Ureter (tissue), 1 donor: ENCODE measurements at places on chromosomes 13 and 19. TPM values are rescaled to one million over a fixed set of nuclear protein-coding genes. Genes with fewer than 3 reads are reported as not detected.
A peak's percentile ranks its signal among the peaks of the same experiment; 100 is the strongest.

Gene CCDC70
- not detected for total RNA-seq

Gene IRGC
- total RNA-seq: not detected

Gene DLL3
- not detected for total RNA-seq

Gene CYP4F8
- total RNA-seq: 21.6 TPM

Gene ZNF30
- total RNA-seq: 4.6 TPM

Gene XPO4
- 25.6 TPM for total RNA-seq

Gene FARP1
- 186 TPM for total RNA-seq

Gene NOP53
- total RNA-seq: 450 TPM

Gene PSG1
- total RNA-seq: not detected

Gene LILRA1
- 0.34 TPM for total RNA-seq

Gene THSD1
- total RNA-seq: 6.0 TPM

Gene WDR87
- total RNA-seq: not detected

Gene SIGLEC12
- 0.34 TPM for total RNA-seq

Gene CAMSAP3
- total RNA-seq: 29.3 TPM

Gene CYP2S1
- total RNA-seq: 13.2 TPM

DNA sequence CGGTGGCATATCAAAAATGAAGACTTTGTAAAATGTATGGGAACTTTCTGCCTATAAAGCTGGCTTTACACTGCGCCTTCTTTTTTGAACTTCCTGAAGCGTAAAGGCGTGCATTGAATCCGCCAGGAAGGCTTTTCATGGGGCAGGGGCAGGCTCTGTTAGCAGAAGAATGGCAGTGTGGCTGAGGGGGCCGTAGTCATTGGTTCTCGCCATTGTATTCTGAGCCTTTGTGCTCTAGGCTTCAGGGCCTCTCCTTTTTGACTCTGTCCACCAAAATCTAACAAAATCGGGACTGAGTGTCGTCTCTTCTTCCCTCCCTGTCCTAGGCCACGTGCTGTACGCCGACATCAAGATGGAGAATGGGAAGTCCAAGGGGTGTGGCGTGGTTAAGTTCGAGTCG, 14.1 kb downstream of the PRAM1 start:
- DNase-seq: no peak

DNA sequence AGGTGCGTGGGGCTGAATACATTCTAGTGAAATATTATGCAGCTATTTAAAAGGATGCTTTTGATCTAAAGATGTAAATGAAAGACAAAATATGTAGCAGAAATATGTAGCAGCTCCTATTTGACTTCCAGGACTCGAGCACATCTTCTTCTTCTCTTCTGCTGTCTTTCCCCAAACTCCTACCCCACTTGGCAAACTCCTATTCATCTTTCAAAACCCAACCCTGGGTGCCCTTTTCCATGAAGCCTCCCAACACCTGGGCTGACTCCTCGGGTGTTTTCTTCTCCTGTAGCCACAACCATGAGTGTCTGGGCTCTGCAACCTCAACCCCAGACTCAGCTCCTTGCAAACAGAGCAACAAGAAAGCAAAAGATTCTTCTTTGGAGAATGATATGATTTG, 11.1 kb downstream of the ACER1 start:
- no peak for DNase-seq

DNA sequence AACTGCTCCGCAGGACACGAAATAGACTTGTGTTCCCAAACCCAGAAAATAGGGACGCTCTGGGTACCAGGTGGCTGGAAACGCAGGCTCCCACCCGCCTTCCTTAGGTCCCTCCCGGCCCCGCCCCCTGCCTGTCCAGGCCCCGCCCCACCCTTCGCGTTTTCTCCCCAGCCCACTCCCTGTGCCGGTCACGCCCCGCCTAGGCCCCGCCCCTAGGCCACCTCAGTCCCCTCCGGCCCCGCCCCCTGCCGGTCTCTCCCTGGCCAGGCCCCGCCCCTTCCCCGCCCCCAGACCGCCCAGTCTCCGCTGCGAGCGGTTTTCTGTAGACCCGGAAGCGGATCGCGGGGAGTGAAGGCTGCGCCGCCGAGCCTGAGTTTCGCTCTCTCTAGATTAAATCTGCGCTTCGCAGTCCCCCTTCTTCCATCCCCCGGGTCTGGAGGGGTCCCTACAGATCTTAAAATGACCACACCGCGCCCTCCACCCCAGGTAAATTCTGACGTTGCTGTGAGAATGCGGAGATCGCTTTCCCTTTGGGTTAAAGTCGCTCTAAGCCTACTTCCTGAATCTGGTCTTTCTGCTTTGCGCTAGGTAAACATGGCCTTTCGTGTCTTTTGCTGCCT, 3.7 kb upstream of the ZNF665 start:
- peak; percentile 98 for DNase-seq

GRCh38 chr19:6744381-6745301, 5.2 kb downstream of the TRIP10 start:
- peak; percentile 95 for DNase-seq

DNA sequence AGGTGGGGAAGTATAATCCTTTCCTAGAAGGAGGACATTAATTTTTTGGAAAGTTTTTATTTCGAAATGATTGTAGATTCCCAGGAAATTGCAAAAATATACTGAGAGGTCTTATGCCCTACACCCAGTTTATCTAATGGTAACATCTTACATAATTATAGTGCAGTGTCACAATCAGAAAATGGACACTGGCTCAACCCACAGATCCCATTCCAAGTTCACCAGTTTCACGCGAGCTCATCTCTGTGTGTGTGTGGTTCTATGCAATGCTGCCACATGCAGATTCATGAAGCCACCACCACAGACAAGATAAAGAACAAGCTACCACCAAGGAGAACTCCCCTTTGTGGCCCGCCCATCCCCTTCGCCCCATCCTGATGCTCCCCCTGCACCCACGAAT, 24.4 kb downstream of the IL17D start:
- DNase-seq: no peak

GRCh38 chr13:23980160-23980551, 82.9 kb upstream of the C1QTNF9B start:
- peak; percentile 77 for DNase-seq

- no peak for DNase-seq
Observed at GRCh38 chr19:46406976-46407375, 6.4 kb downstream of the CCDC8 start.

- no peak for DNase-seq
Observed at GRCh38 chr19:44113784-44114390, 688 bp downstream of the ZNF225 start.

GRCh38 chr13:94656766-94657165, 55.1 kb downstream of the GPR180 start:
- DNase-seq: no peak

DNA sequence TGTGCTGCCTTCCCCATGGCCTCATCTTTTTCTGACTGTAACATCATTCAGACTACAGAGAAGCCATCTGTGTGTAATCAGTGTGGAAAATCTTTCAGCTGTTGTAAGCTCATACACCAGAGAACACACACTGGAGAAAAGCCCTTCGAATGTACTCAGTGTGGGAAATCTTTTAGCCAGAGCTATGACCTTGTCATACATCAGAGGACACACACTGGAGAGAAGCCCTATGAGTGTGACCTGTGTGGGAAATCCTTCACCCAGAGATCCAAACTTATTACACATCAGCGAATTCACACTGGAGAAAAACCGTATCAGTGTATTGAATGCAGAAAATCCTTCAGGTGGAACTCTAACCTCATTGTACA, 17.2 kb upstream of the ZNF8 start:
- DNase-seq: no peak

DNA sequence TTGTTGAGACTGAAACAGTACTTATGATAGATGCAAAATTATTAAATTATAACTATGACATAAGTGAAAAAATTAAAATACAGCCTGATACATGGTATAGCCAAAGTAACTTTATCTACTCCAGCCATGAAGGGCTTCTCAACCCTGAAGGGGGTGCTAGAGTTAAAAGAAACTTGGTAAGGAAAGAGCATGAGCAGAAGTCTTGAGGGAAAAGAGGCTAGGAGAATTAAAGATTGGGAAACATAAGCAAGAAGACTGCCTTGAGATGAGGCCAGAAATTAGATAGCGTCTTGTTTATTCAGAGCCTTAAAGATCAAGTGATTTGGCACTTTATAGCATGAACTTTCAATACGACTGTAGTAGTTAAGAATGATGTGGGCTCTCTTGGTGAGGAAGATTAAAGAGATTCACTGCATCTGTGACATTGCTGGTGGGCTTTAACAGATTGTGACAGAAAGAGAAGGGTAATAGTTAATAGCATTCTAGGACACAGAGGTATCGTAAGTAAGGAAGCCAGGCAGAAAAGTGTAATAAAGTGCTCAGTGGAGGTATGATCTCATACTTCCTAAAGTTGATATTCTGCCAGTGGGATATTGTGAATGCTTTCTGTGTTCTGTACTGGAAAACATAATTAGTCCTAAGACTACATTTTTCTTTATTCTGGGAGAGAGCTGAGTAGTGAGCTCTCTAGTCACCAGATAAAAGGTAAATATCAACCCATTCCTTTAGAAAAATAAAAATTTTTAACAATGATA, 385.4 kb upstream of the PRR20A start:
- DNase-seq: no peak

GRCh38 chr13:50255639-50256038, 240.4 kb downstream of the KCNRG start:
- no peak for DNase-seq

DNA sequence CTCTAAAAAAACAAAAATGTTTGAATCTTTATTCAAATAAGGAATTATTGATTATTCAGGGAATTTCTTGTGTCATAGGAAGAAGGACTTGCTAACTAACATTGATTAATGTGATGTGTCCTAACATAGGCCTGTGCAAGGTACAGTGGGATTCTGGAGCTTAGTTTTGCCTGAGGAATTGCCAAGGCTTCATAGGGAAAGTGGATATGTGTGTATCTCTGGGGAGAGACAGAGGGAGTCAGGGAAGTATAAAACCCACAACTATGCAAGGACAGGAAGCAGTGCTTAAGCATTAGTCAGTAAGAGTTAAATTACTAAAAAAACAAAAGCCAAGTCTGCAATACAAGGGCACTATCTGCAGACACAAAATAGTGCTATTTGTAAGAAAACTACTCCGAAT, 59.6 kb downstream of the WDFY2 start:
- DNase-seq: no peak

DNA sequence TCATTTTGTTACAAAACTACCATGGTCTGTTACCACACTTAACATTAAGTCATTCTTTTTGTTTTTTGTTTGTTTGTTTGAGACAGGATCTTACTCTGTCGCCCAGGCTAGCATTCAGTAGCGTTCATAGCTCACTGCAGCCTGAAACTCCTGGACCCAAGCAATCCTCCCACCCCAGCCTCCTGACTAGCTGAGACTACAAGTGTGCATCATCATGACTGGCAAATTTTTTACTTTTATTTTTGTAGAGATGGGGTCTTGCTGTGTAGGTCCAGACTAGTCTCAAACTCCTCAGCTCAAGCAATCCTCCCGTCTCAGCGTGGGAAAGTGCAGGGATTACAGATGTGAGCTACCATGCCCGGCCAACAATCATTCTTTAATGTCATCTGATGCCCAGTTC, 3.3 kb downstream of the ALDH16A1 start:
- DNase-seq: no peak

DNA sequence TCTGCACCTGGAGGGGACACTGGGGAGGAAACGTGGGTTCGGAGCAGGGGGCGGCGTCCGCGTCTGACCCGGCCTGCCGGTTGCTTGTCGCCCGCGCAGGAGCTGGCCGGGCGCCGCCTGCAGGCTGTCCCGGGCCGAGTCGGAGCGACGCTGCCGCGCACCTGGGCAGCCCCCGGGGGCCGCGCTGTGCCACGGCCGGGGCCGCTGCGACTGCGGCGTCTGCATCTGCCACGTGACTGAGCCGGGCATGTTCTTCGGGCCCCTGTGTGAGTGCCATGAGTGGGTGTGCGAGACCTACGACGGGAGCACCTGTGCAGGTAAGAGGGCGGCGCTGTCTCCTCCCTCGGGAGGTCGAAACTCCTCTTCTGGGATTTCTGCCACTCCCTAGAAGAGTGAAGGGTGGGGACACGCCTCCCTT, 1.3 kb downstream of the ITGBL1 start:
- no peak for DNase-seq

- DNase-seq: no peak
Observed at GRCh38 chr19:35346193-35347052, 1.3 kb upstream of the FFAR1 start.

DNA sequence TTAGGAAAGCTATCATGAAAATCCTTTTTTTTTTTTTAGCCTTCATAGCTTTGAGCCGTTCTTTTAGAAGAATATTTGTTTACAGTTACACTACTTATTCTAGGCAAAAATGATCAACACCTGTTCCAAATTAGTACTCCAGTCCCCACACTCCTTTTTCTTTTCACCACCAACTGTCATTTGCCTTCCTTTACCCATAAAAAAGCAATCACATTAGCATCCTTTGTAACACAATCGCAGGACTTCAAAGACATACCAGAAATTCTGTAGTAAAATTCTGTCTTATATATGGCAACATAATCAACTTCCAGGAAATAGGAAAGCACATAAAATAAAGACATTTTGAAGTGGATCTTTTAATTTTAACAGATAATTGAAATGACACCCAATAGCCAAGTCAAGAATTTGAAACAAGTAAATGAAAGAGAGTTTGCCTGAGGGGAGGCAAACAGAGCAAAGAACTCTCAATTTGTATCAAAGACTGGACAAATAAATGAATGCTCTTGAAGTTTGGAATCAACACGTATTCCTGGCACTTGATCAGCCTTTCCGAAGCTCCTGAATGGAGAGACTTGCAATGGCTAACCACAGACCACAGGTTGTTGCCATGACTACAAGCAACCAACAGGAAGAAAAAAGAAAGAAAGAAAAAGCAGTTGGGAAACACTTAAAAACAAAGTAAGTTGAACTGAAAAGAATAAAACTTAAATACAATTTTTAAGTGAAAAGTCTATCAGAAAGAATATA, 206.8 kb downstream of the PCDH9 start:
- DNase-seq: no peak

DNA sequence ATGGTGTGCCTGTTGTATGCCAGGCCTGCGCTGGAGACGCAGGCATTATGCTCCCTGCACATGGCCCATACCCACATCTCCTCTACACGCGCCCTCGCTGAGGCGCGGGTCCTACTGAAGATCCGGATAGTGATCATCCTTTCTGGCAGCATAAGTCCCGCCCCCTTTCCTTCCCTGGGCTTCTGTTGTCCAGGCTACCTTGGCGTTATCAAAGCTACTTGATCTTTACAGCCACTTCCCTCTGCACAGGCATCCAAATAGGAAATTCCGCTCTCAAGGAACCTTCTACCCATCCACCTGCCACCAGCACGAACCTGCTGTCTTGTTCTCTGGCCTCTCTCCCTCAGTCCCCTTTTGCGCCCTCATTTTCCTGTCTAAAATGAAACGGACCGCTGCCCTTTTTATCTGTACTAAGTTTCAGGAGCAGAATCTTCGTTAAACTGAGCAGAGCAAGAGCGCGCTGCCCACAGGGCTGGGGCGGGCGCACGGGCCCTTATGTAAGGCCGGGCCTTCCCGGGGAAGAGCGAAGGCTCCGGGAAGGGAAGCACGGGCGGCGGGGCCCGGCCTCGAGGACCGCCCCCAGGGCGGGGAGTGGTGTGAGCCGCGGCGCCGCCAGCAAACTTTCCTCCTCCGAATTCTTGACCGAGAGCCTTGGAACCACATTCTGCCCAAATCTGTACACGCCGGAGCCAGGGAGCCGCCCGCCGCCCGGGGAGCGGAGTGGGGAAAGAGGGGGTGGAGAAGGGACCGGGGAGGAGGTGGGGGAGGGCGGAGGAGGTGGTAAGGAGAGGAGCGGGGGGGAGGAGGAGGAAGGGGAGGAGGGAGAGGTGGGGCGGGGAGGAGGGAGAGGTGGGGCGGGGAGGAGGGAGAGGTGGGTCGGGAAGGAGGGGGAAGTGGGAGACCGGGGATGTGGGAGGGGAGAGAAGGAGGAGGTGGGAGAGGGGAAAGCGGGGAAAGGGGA, 920 bp upstream of the UBE2L5 start:
- peak; percentile 91 for DNase-seq

- peak; percentile 60 for DNase-seq
Observed at GRCh38 chr19:43779147-43779819, 1.5 kb downstream of the KCNN4 start.

GRCh38 chr19:36420961-36421748, 2.7 kb upstream of the ZFP82 start:
- no peak for DNase-seq
